ENCODE measurements at places on chromosomes 13 and 19. TPM values are rescaled to one million over a fixed set of nuclear protein-coding genes. Genes with fewer than 3 reads are reported as not detected.

- no peak for DNase-seq
Observed at GRCh38 chr19:33644284-33644836, 22.6 kb downstream of the CHST8 start.

DNA sequence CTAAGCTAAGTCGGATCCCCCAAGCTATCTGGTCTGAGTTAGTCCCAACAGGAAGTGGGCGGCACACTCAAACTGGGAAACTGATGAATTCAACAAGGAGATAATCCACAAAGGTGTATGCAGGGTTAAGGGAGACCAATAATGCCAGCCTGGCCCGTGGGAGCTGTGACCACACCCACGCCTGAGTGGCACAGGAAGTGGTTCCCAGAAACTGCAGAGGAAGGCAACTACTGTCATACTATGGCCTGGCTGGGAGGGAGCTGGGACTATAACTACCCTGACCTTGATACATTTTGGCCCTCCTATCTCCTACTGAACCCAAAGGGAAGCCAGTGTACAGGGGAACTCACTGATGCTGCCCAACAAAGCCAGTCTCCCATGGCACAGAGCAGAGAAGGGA lies 85.5 kb upstream of the TDRD3 start:
- no peak for DNase-seq

GRCh38 chr13:79895416-79895815 lies 414.5 kb downstream of the NDFIP2 start:
- DNase-seq: no peak

GRCh38 chr13:24192057-24192810 lies 31.7 kb downstream of the SPATA13 start:
- peak; percentile 36 for DNase-seq

DNA sequence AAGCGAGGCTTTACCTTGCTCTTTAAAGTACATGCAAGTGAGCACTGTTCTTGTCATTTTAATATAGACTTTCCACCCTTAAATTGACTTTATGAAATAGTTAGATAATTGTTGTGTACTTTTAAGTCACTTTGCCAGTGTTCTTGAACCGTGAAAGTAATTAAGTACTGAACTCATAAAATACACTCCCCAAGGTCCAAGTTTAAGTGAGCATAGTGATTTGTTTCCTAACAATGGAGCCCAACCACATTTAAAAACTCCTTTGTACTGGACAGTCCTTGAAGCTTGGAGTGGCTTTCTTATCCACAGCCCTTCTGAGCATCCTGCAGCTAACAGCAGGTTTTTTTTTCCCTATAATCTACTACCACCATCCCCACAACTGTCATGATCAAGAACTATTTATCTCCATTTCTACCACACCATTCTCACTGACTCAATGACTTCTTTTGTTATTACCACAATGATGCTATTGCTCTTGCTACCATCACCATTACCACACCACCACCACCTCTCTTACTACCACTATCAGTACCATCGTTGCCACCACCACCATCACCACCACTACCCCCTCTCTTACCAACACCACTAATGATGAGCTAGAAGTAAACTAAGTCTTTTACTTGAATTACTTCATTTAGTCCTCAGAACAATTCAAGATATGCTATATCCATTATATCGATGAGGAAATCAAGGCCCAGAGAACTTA lies 452.6 kb downstream of the DIAPH3 start:
- DNase-seq: no peak

- no peak for DNase-seq
Observed at GRCh38 chr13:69946511-69946910, 161.1 kb upstream of the ATXN8OS start.

DNA sequence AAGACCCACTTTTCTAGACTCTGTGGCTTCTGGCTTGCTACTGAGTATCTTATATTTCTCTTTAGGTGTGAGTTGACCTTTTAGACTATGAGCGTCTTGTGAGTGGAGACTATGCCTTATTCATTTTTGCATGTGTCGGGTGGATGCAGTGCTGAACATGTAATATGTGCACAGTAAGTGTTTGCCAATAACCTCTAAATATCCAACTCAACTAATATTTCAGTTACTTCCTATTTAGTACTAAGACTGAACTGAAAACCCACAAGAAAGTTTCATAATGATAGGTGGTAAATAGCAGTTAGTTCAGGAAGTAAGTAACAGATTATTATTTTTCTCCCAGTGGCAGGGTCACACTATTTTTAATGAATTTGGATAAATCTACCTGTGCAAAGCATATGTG lies 269.3 kb downstream of the KCNRG start:
- DNase-seq: no peak

DNA sequence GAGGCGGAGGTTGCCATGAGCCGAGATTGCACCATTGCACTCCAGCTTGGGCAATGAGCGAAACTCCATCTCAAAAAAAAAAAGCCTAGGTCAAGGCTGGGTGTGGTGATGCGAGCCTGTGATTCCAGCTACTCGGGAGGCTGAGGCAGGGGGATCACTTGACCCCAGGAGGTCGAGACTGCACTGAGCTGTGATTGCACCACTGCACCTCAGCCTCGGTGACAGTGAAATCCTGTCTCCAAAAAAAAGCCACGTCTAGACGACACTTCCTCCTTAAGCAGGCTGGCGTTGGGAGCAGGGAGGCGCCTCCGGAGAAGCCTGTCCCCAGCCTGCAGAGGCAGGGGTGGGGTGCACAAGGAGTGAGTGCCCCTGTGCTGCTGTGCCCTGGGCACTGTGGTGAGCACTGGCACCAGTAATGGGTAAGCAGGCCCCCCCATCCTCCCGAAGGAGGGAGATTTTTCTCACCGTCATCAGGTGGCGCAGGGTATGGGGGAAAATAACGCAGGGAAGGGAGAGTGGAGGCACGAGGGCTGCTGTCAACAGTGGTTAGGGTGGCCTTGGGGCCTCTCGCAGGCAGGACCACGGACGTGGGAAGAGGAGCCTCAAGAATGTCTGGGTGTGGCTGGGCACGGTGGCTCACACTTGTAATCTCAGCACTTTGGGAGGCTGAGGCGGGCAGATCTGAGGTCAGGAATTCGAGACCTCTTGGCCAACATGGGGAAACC lies 706 bp downstream of the P2RY11 start:
- no peak for DNase-seq

GRCh38 chr19:39937094-39937720 lies 2.8 kb upstream of the FCGBP start:
- DNase-seq: no peak

GRCh38 chr19:16595097-16595496 lies 22.9 kb upstream of the SLC35E1 start:
- DNase-seq: no peak

DNA sequence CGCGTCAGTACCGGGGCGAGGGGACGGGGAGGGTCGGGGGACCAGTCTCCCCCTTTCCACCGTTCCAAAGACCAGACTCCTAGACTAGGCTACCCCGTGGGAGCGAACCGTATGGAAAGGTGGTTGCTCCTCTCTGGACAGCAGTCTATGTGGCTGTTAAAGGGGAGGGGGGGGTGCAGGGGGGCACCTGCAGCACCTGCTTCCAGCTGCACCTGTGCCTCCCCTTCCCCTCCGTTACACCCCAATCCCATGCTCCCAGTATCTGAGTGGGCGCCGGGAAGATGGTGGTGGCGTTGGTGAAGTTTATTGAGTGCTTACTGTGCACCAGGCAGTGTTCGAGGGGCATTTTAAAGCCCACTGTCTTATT lies 557 bp downstream of the ZNF524 start:
- DNase-seq: no peak

DNA sequence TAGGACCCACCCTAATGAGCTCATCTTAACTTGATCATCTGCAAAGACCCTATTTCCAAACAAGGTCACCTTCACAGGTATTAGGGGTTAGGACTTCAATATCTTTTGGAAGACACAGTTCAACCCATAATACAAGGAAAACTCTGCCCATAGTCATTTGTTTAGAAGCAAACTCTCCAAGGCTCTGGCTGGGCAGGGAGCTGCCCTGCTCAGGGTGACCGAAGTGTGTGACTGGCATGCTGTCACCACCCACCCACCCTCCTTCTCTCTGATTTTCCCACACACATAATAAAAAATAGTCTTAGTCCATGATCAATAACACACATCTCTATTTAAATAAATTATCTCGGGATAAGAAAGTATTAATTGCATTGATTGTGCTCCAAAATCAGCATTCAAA lies 161.1 kb downstream of the KCTD15 start:
- no peak for DNase-seq

KLF1 gene
- total RNA-seq: 0.37 TPM

SHANK1 gene
- 1.4 TPM for total RNA-seq

ZNF175 gene
- total RNA-seq: 9.7 TPM

Measured in H9 (cell line).